ENCODE measurements at places on chromosomes 2 and 18. TPM values are rescaled to one million over a fixed set of nuclear protein-coding genes. Genes with fewer than 3 reads are reported as not detected.

HOXD10 gene
- total RNA-seq, result not detected

CPS1 gene
- 4.9 TPM for total RNA-seq

SKOR2 gene
- not detected for total RNA-seq

CCL20 gene
- total RNA-seq, result not detected

CHST9 gene
- 38.9 TPM for total RNA-seq

ANKRD62 gene
- not detected for total RNA-seq

CCDC85A gene
- total RNA-seq, result 1.1 TPM

ICOS gene
- total RNA-seq, result not detected

ASIC4 gene
- 3.4 TPM for total RNA-seq

WNT6 gene
- 1.5 TPM for total RNA-seq

PRSS56 gene
- total RNA-seq, result not detected

IL37 gene
- not detected for total RNA-seq

CYTIP gene
- 0.14 TPM for total RNA-seq

ALPG gene
- not detected for total RNA-seq

SRD5A2 gene
- total RNA-seq, result not detected

ST8SIA3 gene
- total RNA-seq, result 8.9 TPM

CDH2 gene
- 210 TPM for total RNA-seq

STARD6 gene
- not detected for total RNA-seq

DSG1 gene
- not detected for total RNA-seq

CROCC2 gene
- 0.36 TPM for total RNA-seq

MRPL53 gene
- total RNA-seq, result 61.3 TPM

GALNT14 gene
- 0.91 TPM for total RNA-seq

FBXO15 gene
- total RNA-seq, result 4.3 TPM

KLHL29 gene
- total RNA-seq, result 4.4 TPM

CABLES1 gene
- total RNA-seq, result 4.2 TPM

DSEL gene
- total RNA-seq, result 5.9 TPM

ZNF892 gene
- total RNA-seq, result 18.0 TPM

AKAIN1 gene
- total RNA-seq, result not detected

CNTNAP5 gene
- 8.9 TPM for total RNA-seq

LYG2 gene
- not detected for total RNA-seq

PCARE gene
- not detected for total RNA-seq

TTN gene
- 12.2 TPM for total RNA-seq

IL18R1 gene
- 0.13 TPM for total RNA-seq

HOXD13 gene
- total RNA-seq, result not detected

Data from progenitor cell of endocrine pancreas (in vitro differentiated cells).